ENCODE measurements at places on chromosomes 5 and 9.

DNA sequence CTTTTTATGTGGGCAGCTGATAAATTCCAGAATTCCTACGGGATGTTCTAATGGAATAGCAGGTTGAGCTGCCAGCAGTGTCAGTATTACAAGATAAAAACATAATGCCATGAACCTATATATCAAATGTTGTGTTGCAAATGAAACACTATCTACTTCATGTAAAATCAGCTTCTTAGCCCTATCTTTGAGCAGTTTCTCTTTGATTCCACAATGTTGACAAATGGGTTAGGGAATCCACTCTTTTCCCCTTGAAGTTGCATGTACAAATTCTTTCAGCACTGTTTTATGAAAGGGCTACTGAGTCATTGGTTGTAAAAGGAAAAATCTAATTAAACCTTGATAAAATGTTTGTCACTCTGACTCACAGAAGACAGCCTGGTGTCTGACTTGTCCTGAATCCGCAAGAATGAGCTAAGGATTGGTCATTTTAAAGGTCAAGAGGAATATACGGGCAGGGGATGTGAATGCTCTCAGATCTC, 950.6 kb upstream of the NUDT12 start:
- no peak for DNase-seq

DNA sequence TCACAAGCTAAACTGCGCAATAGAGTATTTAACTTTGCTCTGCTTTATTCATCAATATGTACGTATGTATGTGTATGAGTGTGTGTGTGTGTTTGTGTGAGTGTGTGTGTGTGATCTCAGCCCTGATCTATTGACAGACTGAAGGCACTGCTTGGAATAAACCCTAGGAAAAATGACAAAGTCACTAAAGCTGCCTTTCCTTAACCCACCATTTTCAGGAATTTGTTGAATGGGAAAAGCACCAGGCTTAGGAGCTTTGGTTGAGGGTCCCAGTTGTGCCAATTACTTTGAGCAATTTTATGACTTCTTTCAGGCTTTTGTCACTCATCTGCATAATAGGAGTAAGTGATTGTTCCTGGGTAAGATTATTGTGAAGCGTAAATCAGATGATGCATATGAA, 108.6 kb upstream of the TLR4 start:
- no peak for DNase-seq

GRCh38 chr5:84673785-84674184, 289.1 kb upstream of the EDIL3 start:
- no peak for DNase-seq

DNA sequence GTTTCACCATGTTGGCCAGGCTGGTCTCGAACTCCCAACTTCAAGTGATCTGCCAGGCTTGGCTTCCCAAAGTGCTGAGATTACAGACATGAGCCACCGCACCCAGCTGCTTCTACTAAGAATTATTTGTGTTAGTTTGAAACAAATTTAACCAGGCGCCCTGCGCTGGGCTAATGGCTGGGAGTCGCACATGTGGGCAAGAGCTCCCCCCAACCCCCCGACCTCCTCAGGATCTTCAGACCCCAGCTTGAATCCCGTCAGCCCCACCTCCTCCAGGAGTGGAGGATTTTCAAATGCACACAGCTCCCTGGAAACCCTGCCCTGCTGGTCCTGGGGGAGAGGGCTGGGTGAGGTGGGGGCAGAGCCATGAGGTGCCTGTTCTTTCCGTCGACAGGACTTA, 21.2 kb upstream of the SLC12A7 start:
- no peak for DNase-seq

DNA sequence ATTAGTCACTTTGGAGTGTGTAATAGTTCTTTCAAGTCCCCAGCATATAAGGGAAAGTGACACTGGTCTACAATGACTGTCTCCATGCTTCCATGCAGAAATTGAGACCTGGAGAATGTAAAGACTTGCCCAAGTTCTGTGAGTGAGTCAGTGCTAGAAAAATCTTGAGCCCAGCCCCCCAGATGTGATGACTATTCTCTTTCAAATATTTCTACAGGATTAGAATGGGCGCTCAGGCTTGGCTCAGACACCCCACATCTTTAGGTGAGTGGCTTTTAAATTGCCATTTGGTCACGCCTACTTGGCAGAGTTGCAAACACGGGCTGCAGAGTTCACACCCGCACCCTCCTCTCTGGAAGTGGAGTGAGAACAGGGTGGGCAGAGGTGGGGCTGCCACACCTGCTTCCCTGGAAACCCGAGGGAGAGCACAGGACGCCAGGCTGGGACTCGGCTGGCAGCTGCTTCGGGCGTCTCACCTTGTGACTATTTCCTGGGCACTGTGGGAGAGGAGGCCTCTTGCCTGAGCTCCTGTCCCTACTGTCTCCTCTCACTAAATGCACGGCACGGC, 37.6 kb downstream of the ROPN1L start:
- no peak for DNase-seq

DNA sequence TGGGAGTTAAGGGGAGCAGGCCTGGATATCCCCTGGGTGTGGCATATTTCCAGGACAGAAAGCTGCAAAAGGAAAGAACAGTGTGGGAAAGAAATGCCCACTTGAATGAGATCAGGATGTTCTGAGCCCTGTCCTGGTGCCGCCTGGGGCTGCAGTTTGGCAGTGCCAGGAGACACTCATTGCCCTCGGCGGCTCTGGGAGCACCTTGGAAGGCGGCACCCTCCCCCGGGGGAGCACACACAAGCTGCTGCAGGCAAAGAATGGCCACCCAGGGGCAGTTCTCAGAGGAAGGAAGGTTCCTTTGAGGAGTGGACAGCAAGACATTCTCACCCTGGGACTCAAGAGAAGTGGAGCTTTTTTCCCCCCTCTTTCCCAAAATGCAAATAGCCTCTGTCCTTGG, 305.3 kb downstream of the NTRK2 start:
- no peak for DNase-seq

GRCh38 chr5:122102825-122103224, 24.8 kb upstream of the LOX start:
- no peak for DNase-seq

DNA sequence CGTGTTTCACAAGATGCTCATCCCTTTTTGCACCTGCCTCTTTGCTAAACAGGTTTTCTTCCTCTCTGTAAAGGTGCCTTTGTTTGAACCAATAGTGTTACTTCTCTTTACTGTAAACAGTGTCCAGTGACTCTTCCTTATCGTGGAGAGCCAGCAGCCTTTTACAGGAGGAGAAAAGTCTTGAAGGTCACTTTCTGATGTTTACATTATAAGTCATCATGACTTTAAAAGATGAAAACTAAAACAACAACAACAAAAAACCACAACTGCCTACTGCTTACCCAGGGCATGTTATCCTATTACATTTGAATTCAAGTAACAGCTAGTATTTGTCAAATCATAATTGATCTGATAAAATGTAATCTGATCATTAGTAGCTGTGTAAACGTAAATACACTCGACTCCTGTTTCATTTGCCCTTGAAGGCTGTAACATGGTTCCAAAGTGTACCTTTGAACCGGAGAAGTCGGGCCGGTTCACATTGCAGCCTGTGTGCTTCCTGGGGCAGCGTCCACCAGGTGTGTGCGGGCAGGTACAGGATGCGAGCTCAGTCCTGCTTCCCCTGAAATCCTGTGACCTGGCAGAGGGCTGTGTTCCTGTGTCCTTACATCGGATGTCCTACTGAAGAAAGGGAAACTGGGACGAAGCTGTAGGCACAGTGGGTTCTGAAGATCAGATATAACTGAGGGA, 118.1 kb downstream of the C9orf152 start:
- no peak for DNase-seq

GRCh38 chr9:125142560-125143376, 560 bp downstream of the SCAI start:
- no peak for DNase-seq

- no peak for DNase-seq
Measured at GRCh38 chr5:123528878-123529277, 16.9 kb downstream of the CSNK1G3 start.

DNA sequence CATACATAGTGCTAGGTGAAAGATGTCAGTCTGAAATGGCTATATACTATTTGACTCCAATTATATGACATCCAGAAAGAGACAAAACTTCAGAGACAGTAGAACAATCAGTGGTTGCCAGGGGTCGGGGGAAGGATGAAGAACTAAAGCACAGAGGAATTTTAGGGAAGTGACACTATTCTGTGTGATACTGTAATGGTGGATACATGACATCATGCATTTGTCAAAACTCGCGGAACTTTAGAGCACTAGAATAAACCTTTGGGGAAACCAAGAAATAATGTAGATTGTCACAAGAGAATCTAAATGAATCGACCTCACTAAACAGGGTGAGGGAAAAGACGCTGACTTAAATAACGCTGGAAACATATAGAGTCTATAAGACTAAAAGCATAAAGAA, 107.0 kb upstream of the RETREG1 start:
- DNase-seq: no peak

GRCh38 chr5:14369780-14370179, 211.8 kb upstream of the OTULINL start:
- DNase-seq: no peak

- DNase-seq: no peak
Measured at GRCh38 chr9:37925786-37926736, 22.1 kb upstream of the SLC25A51 start.

DNA sequence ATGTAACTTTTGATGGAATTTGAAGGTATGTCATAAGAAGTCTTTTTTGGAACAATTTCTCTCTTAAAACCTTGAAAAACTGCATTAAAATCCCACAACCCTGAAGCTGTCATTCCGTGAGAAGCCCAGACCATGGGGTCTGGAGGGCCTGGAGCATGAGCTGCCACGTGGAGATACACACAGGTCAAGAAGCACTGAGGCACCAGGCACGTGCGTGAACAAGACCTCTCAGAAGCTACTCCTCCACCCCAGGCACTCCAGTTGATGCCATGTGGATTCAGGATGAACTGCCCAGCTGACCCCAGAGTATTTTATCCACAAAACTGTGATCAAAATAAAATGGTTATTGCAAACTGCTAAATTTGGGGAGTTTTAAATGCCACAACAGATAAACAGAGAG, 227.5 kb upstream of the BRINP1 start:
- DNase-seq: no peak

DNA sequence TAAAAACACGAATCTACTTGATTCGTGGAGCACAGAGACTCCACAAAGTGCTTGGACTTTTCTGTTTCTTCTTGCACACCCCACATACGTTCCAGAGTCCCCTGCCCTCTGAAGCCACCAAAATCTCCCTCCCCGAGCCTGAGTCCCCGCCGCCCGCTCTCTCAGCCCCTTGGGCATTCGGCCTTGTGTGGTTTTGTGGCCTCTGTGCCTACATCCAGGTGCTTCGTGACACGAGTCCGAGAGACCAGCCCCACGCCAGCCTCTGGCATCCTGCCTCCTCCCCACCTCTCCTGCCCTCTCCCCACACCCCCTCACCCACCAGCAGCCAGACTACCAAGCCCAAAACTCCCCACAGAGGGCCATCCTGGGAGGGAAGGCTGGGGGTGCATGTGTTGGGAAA, 87.8 kb upstream of the PPP1R26 start:
- no peak for DNase-seq

DNA sequence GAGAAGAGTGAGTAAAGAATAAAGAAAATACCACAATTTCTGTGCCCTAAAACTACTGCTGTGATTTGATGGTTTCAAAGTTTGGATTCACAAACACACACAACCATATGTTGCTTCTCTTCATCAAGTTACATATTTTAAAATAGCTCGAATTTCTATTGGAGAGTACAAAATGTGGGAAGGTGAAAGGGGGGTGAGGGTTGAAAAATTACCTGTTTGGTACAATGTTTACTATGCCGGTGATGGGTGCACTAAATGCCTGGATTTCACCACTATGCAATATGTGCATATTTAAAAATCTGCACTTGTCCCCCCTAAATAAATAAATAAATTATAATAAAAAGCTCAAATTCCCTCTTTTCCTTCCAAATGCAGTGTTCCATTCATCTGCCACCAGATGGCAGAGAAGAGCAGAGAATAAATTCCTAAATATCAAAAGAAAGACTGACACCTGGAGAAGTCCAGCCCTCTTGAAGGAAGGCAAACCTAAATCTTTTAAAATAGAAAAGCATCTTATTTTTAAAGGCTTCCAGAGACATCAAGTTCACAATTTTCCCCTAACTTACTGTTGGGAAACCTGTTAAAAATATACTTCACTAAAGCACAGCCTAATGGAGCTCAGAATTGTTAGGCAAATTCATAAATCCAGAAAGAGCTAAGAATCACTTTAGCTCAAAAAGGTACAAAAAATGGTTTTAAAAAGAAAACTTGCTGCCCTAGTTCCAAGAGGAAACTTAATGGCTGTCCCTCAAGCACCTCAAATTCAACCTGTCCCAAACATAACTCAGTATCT, 24.8 kb upstream of the HNRNPA0 start:
- DNase-seq: no peak

GRCh38 chr9:127538849-127539258, 73.2 kb upstream of the STXBP1 start:
- no peak for DNase-seq

GRCh38 chr5:119341452-119342349, 14.1 kb upstream of the TNFAIP8 start:
- DNase-seq: no peak

GRCh38 chr5:152092580-152092979, 167.9 kb upstream of the GLRA1 start:
- DNase-seq: no peak

DNA sequence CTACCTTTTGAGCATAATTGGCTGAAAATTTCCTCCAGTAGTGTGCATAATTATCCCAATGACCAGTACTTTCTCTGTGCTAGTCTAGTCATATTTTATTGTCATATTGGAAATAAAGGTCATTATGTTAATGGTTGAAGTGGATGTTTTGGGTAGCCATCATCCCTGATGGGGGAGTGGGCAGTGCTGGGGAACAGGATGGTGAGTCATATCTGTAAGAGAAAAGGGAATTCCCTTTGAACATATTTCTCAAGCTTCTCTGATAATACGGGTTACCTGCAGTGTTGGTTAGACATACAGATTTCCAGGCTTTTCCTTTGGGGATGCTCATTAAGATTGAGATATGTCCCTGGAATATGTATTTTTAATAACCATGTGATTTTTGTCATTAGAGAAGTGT, 33.3 kb upstream of the SPATA31D4 start:
- DNase-seq: no peak

- DNase-seq: no peak
Measured at GRCh38 chr5:108028412-108028811, 353.5 kb downstream of the FBXL17 start.

DNA sequence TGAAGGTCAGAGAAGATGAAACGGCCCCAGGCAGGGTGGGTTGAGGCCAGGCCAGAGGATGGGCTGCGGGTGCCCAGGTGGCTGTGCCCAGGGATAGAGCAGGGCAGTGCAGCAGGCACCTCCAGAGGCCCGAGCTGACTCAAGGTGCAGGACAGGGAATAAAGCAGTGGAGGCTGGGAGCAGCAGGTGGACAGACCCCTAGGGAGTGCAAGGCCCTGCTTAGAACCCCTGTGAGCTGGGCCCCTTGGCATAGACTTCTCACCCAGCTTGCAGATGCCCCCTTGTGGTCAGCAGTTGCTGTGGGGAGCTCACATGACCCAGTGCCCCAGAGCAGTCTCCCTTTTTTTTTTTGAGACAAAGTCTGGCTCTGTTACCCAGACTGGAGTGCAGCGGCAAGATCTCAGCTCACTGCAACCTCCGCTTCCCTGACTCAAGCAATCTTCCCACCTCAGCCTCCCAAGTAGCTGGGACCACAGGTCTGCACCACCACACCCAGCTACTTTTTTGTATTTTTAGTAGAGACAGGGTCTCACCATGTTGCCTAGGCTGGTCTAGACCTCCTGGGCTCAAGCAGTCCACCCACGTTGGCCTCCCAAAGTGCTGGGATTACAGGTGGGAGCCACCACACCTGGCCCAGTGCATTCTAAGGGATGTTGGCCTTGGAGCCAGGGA, 118.8 kb downstream of the WNK2 start:
- DNase-seq: no peak

Data from ureter (tissue), 1 donor.